Stimulated activated CD4-positive, alpha-beta T cell treated with anti-CD3 and anti-CD28 coated beads, TNF-alpha, amount 100 ng/mL, for 1 hour (primary cell): ENCODE measurements at places on chromosomes 16 and 17.

GRCh38 chr16:89871895-89872294 lies 1.5 kb upstream of the TCF25 start:
- DNase-seq, result no peak

DNA sequence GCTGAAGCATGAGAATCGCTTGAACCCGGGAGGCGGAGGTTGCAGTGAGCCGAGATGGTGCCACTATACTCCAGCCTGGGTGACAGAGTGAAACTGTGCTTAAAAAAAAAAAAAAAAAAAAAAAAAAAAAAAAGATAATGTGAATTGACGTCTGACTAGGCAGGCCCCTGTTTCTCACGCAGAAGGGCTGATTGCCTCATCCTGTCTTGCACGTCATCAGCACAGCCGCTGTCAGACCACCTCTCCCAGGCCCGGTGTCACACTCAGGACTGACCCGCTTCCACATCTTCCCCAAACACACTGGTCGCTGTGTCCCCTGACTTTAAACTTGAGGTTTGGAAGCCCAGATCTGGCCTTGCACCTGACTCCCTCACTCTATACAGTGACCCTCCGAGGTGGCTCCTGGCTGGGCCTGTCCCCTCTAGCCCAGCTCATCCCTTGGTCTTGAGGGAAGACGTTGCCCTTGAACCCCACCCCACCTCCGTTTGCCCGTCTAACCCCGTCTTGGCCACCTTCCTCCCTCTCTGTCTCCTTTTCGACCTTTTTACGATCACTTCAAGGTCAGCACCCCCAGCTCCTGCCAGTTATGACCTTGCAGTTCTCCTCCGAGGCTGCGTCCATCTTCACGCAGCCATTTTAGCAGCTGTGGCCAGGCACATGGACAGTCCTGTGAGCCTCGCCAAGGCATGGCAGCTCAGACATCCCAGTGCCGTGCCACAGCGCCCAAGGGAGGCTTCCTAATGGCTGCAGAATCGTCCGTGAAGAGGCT lies 149.9 kb upstream of the PLCG2 start:
- no peak for DNase-seq

- DNase-seq, result no peak
Measured at GRCh38 chr16:29784157-29784556, 6.1 kb downstream of the ZG16 start.

- no peak for DNase-seq
Measured at GRCh38 chr16:17177959-17178905, 292.5 kb downstream of the XYLT1 start.

DNA sequence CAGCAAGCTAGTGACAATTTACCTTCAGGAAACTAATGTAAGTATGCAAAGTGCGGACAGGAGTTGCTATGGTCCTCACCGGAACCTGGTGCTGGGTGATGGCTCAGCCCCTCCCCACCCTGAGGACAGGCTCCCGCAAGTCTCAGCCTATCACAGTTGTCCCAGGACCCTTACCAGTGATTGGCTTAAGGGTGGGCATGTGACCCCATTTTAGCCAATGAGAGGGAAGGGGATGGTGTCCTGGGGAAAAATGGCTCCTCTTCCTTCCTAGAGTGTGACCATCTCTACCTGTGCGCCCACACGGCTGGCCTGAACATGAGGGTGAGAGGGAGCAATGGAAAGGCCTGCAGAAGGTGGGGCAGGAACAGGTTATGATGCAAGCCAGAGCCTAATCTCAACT lies 80.4 kb downstream of the C16orf78 start:
- DNase-seq, result no peak

- no peak for DNase-seq
Measured at GRCh38 chr16:56252835-56253234, 61.5 kb downstream of the GNAO1 start.

DNA sequence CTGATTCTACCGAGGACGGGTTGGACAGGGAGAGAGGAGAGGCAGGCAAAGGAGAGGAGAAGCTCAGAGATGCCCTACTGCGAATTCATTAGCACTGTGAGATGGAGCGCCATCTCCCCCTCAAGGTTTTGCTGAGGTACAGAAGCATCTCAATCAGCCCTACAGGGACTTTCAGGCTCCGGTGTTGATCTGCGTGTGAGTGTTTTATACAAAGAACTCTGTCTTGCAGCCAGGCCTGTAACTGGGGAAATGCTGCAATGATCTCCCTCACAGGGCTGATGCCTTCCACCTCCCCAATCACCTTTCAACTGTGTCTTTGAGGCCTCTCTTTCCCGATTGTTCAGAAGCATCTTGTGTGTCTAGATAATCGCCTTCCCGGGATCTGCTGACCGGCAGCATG lies 74.8 kb downstream of the IRX6 start:
- DNase-seq, result no peak

GRCh38 chr16:84996365-84996764 lies 15.0 kb downstream of the ZDHHC7 start:
- no peak for DNase-seq

DNA sequence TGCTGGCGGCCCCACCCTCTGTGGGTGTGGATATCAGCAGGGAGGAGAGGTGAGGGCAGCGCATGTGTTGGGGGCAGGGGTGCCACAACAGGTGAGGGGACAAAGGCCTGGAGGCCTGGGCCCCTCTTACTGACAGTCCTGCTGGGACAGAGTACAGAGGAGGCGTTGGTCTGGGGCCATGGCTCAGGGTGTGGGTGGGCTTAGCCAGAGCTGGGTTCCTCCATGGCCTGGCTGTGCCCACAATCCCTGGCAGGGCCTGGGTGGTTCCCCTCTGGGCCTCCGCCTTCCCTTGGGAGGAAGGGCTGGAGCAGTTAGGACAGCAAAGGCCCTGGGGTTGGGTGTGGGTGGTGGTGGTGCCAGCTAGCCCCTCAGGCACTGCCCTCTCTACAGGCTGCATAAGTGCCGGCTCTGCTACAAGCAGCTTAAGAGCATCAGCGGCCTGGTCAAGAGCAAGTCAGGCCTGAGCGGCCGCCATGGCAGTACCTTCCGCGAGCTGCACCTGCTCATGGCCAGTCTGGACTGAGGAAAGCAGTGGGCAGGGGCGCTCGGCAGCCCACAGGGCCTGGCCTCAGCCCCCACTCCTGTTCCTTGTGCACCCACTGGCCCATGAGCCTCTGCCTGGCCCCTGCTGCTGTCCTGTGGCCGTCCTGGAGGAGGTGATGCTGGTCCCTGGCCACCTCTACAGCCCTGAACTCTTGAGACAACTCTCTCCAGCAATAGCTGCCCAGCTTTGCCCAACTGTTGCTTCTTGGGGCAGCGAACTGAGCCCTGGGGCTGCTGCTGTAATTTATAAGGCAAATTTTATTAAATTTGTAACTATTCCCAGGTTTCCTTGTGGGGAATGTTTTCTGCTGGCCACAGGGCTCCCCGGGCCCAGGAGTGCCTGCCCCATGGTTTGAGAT lies 21.1 kb downstream of the KATNB1 start:
- no peak for DNase-seq

GRCh38 chr16:75456971-75457370 lies 7.5 kb downstream of the TMEM170A start:
- no peak for DNase-seq

GRCh38 chr17:82108496-82108945 lies 10.5 kb upstream of the FASN start:
- DNase-seq, result no peak

DNA sequence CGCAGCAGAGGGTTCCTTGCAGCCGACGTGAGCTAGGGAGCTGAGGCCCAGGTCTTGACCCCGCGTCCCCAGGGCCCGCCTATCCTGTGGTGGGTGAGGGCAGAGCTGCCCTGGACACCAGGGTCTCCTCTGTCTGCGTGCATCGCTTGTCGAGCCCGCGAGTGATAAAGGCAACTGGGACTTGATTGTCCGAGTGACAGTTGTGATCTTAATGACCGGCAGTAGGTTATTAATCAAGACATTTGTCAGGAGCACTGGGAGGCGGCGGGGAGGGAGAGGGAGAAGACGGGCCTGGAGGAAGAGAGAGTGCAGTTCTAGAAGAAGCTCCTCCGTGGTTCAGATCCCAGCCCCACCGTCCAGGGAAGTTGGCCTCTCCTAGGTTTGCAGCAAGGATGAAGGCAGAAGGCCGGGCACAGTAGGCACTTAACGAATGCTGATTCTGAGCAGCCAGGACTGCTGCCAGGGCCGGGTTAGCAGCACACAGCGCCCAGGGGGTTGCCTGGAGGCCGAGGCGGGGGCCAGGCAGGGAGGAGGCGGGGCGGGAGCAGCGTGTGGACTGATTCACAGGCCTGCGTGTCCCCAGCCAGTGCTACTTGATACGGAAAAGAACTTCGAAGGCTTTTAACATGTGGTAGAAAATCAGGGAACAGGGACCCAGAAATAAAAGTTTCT lies 11.3 kb upstream of the GSE1 start:
- no peak for DNase-seq

DNA sequence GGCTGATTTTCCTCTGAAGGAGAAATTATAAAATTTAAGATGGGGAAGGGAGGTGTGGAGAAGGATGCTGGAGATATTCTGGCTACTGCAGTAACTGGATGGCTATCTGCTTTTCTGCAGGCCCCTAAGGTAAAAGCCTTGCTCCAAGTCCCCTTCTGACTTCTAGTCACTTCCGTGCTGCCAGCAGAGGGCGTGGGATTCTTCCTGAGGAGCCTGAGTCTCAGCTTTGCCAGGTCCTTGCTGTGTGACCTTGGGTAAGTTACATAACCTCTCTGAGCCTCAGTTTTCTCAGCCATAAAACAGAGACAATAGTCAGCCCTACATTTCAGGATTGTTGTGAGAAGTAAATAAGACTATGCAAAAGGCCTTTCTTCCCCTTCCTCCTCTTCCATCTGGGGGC lies 24.3 kb upstream of the TMEM220 start:
- no peak for DNase-seq

GRCh38 chr16:2535625-2536013 lies 2.2 kb upstream of the PDPK1 start:
- no peak for DNase-seq

DNA sequence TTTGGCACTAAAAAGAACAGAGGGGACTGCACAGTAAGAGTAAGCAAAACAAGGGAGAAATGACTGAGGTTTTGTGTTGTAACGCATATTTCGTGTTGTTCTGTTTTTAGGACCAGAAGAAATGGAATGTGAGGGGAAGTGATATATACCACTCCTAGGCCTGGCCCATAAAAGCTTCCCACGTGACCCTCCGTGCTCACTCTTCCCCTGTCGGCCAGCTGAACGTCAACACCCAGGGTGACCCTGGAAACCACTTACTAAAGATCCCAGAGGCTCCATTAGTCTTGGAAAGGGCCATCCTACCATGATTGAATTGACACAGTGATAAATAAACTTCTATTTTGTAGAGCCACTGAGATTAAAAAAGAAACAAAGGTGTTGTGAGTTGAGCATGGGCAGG lies 79.8 kb downstream of the HELZ start:
- no peak for DNase-seq

DNA sequence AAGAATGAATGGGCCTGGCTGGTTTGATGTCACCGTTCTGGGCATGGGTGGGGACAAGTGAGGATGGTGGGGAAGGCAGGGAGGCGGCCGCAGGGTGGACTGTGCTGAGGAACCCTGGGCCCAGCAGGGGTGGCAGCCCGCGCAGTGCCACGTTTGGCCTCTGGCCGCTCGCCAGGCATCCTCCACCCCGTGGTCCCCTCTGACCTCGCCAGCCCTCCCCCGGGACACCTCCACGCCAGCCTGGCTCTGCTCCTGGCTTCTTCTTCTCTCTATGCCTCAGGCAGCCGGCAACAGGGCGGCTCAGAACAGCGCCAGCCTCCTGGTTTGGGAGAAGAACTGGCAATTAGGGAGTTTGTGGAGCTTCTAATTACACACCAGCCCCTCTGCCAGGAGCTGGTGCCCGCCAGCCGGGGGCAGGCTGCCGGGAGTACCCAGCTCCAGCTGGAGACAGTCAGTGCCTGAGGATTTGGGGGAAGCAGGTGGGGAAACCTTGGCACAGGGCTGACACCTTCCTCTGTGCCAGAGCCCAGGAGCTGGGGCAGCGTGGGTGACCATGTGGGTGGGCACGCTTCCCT lies 6.5 kb upstream of the SERPINF1 start:
- no peak for DNase-seq

GRCh38 chr16:88702371-88703210 lies 3.6 kb downstream of the RNF166 start:
- no peak for DNase-seq

GRCh38 chr17:10268005-10268404 lies 69.6 kb upstream of the GAS7 start:
- no peak for DNase-seq

DNA sequence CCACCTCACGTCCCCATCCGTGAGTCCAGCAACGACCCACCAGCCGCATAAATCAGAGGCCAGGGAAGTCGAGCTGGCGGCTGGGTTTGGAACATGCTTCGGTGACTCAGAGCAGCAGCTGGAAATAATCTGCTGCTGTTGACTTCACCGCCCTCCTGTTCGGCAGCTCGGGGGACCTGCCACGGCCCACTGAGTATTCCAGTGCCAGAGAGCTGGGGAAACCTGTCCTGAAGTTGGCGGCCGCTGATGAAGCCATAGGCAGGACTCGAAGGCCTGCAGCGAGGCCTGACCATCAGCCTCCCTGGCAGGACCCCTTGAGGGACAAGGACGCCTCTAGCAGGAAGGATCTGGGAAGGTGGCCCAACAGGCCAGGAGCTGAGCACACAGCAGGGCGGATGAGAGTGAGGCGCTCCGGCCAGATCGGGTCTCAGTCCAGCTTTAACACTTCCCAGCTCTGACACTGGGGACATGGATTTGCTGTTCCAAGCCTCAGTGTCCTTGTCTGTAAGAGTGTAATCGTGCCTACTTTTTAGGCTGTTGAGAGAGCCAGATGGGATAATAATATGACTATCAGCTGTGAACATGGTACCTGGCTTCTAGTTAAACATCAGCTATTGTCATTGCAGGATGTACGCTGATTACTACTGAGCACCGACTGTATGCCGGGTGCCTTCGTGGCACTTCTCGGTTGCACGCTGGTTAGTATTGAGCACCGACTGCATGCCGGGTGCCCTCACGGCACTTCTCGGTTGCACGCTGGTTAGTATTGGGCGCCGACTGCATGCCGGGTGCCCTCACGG lies 50.4 kb upstream of the CIBAR2 start:
- no peak for DNase-seq
